ENCODE measurements at places on chromosomes 2 and 18.

DNA sequence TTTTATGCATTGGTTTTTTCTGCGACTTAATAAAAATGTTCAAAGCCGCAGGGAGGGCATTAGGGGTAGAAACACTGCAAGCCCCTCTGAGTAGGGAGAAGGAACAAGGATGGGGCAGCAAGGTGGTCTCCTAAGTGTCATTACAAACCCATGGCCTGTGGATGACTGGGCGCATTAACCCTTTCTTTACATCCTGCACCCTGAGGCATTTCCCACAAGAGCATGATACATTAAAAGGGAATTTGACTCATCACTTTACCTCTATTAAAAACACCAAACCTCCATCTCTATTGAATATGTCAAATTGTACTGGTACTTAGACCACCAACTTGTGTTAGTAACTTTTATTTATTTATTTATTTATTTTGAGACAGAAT is 112.5 kb downstream of the VIT start:
- DNase-seq = no peak

DNA sequence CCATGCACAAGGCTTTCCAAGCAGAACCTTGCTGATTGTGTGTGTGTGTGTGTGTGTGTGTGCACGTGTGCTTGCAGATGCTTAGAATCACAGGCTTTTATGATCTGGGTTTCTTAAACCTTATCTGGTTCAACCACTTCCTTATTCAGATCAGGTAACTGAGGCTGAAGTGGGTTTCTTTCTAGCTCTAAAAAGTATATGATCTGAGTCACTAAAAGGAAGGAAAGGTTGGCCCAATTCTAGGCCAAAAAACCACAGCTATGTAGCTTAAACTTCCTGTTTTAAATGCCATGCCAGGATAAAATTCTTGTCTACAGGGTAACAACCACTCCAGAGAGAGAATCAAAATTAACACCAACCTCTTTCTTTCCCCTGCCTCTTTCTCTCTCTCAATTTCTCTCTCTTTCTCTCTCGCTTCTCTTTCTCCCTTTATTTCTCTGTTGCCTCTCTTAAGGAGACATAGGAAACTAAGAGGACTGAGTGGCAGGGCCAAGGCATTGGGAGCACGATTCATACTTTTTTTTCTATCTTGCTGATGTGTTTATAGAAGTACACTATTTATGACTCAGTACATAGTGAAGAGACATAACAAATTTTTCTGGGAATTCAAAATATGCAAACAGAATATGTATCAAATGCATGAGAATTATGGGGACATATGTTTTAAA is 140.3 kb downstream of the TRIB2 start:
- no peak for DNase-seq

GRCh38 chr2:208359632-208359986 is 47.0 kb upstream of the PTH2R start:
- no peak for DNase-seq

DNA sequence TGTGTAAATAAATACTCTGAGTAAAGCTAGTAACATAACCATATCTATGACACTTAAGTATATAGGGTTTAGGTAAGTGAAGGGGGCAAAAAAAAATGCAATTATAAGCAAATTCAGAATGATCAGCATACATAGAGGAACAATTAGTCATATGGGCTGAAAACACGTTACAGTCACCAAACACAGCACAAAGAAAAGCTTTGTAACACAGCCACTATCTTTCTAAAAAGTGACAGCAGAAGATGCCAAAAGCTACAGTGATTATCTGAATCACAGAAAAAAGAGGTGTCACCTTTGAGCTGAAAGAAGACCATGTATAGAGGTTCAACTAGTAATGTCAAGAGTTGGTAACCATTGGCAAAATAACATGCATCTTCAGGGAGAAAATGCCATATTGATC is 115.5 kb downstream of the ERBB4 start:
- DNase-seq = no peak

GRCh38 chr2:235160281-235160810 is 208.5 kb downstream of the SH3BP4 start:
- DNase-seq = no peak

GRCh38 chr2:237614151-237614720 is 13.2 kb upstream of the LRRFIP1 start:
- no peak for DNase-seq

- DNase-seq = no peak
Observed at GRCh38 chr2:120802158-120802557, 66.5 kb downstream of the GLI2 start.

- no peak for DNase-seq
Observed at GRCh38 chr2:168136392-168136977, 110.9 kb downstream of the STK39 start.

GRCh38 chr18:9000733-9001132 is 101.8 kb upstream of the NDUFV2 start:
- no peak for DNase-seq

- no peak for DNase-seq
Observed at GRCh38 chr2:202636213-202636513, 1.4 kb downstream of the FAM117B start.

DNA sequence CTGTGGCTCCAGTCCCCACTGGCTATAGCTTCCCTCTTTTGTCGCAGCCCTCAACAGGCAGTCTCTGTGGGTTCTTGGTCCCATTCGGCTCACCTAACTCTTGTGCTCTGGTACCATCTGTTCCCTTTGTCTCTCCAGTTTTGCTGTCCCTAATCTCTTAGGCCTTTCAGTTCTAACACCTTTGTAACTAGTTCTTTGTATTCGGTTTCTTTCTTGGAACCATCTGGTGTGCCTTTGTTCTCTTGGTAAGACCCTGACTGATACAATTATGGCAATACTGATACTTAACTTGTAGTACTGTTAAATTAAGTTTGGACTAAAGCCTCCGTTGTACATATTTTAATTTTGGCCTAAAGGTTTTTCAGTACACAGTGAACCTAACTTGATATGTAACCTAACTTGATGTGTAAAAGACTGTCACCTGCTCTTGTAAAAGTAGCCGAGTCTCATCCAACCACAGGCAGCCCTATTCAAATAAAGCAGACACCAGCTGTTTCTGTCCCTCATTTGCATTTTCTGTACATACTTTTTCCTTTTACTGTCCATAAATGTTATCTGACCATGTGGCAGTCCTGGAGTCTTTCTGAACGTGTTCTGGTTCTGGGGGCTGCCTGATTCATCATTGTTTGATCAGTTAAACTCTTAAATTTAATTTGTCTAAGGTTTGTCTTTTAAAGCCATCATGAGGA is 4.8 kb upstream of the MRPL44 start:
- DNase-seq = no peak

- no peak for DNase-seq
Observed at GRCh38 chr18:37450434-37451132, 115.0 kb downstream of the CELF4 start.

Measured in stimulated activated CD8-positive, alpha-beta memory T cell treated with anti-CD3 and anti-CD28 coated beads, Interleukin-4, amount 100 ng/mL, for 1 hour (primary cell).